Activated T-helper 2 cell treated with anti-CD3 and anti-CD28 coated beads, Interferon-gamma antibody, Interleukin-2, Interleukin-4, amounts not matched to agents 10 μg/mL and 5 μg/mL and 100 μg/mL, durations not matched to agents 14 hours and 24 hours and 36 hours (primary cell): ENCODE measurements at places on chromosomes 5 and 9.

DNA sequence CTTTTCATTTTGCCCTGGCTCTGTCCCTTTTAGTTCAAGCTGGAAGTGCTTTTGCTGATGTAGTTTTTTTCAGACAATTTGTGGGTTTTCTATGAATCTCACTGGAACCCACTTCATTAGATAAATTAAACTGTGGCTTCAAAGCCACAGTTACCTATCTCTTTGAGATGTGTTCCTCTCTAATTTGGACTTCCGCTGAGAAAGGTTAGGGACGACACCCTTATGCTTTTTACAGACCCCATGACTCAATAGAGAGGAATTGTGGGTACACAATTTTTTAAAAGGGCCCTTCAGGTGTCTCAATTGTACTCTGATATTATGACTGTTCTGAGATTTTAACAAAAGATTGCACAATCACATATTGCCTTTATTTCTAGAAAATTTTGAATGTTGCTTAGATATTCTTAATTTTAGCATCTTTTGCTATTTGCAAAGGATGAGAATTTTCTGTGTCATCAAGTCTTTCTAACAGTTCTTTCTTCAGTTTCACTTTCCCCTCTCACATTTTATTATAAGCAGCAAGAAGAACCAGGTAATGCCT lies 110.6 kb downstream of the GADD45G start:
- DNase-seq = no peak

DNA sequence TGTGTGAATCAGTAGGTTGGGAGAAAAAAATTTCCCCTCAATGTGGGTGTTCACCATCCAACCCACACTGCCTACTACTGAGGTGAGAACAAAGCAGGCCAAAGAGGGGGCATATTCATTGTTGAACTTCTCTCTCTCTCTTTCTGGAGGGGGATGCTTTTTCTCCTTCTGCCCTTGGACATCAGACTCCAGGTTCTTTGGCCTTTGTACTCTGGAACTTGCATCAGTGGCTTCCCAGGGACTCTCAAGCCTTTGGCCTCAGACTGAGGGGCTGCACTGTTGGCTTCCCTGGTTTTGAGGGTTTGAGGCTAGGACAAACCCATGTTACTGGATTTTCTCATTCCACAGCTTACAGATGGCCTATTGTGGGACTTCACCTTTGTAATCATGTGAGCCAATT lies 417.2 kb downstream of the ELAVL2 start:
- no peak for DNase-seq

GRCh38 chr9:91812191-91812590 lies 137.8 kb downstream of the ROR2 start:
- no peak for DNase-seq

GRCh38 chr5:159027504-159027903 lies 72.2 kb downstream of the EBF1 start:
- DNase-seq = no peak

- DNase-seq = peak; percentile 40
These were observed 59.3 kb downstream of the FSTL4 start for GRCh38 chr5:133552925-133553525.

DNA sequence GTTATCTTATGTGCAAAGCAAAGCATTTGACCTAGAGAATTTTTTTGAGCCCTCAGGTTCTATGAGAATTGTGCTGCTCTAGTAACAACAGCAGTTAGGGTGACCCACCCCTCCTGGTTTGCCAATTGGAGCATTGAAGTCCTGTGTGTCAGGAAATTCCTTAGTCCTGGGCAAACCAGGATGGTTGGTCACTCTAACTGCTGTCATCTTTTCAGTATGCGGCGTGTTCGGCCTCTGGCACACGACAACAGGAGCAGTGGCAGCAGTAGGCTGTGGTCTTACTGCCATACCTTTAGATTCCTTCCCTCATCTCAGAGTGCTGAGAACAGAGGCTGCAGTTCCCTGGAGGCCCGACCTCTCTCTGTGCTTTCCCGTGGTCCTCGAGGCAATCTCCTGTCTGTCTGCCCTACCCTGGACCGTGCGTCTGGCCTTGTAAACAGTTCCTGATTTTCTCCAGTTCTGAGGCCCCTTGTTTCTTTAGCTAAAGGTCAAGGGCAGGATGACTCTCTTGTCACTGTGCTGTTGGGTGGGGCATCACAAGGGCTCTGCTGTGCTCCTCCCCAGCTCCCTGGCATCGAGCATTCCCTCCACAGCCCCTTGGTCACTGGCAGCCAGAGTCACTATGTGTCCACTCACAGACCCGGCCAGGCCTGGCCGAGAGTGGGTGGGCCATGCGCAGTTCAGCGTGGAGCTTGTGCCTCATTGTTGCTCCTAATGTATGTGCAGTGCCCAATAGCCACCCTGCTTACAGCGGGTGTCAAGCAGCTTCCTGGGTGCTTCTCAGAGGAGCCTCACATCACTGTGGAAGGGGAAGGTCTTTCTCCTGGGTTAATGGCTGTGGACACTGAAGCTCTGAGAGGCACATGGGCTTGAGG lies 18.5 kb upstream of the COL15A1 start:
- no peak for DNase-seq

- no peak for DNase-seq
These were observed 3.0 kb downstream of the S100Z start for GRCh38 chr5:76852772-76853171.

GRCh38 chr5:170560938-170561337 lies 57.1 kb downstream of the KCNIP1 start:
- no peak for DNase-seq

DNA sequence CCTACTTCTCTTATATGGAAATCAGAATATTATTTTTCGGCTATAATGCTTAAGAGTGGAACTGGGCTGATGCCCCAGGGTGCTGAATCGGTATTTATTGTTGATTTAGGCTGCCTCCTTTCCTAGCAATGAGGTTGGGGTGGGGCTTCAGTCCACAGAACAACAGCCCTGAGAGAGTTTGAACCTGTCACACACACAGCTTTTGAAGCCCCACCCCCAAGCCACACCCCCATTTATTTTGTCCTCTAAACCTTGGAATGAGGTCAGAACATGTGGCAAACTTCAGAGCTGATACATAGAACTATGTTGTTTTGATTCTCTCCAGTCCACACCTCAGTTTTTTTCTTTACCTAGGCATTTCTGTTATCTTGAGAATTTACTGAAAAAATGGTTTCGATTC lies 51.7 kb upstream of the CAMK4 start:
- DNase-seq = no peak

DNA sequence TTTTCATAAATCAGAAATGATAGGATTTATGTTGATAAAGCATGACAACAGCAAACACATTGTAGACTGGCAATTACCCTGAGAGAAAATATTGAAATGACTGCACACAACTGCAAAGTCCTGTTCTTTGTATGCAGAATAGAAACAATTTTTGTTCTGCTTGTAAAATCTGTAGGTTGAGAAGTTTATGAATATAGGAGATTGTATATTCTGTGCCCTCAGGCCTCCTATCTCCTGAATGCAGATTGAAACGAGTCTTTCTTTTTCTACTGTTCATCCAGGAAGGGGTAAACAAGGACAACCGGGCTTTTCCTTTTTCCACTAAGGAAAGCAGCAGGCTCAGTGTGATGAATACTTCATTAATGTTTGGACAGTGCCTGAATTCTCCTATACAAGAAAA lies 95.0 kb upstream of the HAPLN1 start:
- no peak for DNase-seq
